Activated CD8-positive, alpha-beta memory T cell treated with anti-CD3 and anti-CD28 coated beads for 1 hour (primary cell): ENCODE measurements at places on chromosomes 4 and X.

GRCh38 chr4:82984459-82984858, 26.2 kb downstream of the LIN54 start:
- no peak for DNase-seq

- no peak for DNase-seq
Measured at GRCh38 chr4:156945532-156945931, 26.1 kb downstream of the PDGFC start.

GRCh38 chrX:48480142-48480541, 4.1 kb downstream of the FTSJ1 start:
- no peak for DNase-seq

DNA sequence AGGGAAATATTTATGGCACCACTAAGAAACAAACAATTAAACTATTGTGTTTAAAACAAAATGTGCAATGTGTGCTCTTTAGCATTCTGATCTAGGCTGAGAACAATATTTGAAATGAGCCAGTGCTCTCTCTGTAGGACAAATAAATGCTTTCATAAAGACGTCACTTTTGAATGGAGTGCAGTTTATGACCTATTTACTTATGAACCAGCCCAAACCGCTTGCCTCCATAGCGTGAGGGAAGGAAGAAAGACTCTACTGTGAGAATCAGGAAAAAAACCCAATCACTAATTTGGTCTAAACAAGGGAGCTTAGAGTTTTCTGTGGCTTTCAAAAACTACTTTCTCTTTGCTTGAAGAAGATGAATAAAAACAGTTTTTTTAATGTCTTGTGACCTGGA, 39.4 kb downstream of the SAT1 start:
- no peak for DNase-seq

GRCh38 chrX:72306851-72307645, 1.3 kb upstream of the CITED1 start:
- DNase-seq = no peak

GRCh38 chr4:110022457-110022856, 109.8 kb downstream of the EGF start:
- DNase-seq = no peak

DNA sequence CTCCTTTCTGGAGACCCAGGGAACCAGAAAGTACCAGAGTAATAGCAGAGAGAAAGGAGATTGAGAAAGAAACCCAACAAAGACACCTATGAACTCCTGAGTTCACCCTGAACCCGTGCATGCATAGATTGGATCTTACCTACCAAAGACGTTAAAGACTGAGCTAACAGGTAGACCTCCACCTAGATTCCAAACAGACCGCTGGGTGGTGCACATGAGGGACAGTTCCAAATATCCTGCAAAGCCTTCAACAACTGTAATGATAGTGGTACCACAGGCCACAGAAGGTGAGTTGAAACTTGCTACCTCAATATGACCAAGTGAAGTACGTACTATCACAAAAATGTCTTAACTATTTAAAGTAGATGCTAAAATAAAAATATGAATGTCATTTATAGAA, 34.0 kb upstream of the NR0B1 start:
- no peak for DNase-seq

DNA sequence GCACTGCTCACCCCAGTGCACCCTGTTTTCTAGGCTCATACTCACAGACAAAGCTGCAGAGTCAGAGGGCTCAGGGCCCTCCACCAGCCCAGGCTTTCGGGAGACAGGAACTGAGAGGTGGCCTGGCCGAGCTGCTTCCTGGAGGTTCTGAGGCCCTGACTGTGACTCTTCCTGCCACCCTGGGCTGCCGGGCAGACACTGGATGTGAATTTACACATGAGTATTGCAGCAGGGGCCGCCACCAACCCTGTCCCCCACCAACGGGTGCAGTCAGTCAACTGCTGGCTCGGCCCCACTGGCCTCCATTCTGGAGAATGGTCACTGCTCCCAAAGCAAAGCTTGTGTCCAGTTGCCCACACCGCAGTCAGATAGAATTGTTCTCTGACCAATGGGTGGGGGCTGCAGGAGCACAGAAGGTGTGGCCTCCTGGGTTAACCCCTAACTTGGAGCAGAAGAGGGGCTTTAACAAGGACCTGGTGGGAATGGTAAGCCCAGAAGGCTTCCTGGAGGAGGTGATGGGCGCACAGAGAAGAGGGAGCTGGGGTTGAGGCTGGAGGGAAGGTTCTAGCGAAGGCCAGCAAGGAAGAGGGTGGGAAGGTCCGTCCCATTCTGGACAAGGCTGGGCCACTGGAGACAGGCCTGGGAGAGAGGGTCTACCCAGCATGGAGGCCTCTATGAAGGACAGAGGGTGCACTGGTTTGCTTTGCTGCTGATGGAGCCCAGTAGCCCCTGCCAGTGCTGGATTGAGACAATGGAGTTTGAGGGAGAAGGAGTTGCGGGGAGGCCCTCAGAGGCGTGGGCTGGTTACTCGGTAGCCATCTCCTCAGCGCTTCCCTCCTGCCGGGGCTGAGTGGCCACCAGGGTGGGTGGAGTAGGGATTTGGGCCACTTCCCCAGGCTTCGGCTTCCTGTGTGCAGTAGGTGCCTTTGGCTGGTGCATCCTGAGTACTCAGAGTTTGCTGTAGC, 135.3 kb downstream of the CPZ start:
- no peak for DNase-seq

- DNase-seq = no peak
Measured at GRCh38 chr4:153784166-153784699, 4.7 kb downstream of the SFRP2 start.

DNA sequence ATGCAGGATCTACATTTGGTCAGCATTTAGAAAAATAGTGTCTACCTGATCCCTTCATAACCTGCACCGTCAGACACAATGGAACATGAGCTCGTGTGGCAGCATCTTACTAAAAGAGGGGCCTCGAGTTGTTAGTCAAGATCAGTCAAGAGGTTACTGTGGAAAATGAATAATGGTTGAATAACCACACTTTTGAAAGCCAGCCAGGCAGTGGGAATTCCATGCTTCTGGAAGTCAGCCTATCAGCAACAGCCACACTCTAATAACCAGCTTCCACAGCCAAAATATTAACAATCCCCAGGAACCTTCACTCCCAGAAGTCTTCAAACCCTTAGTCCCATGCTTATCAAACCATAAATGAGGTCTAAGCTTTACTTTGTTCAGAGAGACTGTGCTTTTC, 234.3 kb downstream of the HS3ST1 start:
- no peak for DNase-seq

GRCh38 chr4:75698963-75699228, 25.5 kb upstream of the USO1 start:
- no peak for DNase-seq

DNA sequence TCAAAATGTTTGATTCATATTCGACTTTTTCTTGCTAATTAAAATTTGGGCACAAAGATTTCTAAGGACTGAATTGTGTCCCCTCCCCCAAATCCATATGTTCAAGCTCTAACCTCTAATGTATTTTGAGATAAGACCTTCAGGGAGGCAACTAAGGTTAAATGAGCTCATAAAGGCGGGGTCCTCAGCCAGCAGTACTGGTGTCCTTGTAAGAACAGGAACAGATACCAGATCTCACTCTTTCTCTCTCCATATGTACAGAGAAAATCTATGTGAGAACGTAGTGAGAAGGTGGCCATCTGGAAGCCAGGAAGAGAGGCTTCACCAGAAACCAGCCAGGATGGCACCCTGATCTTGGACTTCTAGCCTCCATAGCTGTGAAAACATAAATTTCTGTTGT, 116.9 kb downstream of the VEGFC start:
- DNase-seq = no peak

GRCh38 chrX:140672840-140673731, 36.5 kb upstream of the LINC00632 start:
- no peak for DNase-seq

GRCh38 chr4:124631760-124632159, 80.8 kb downstream of the ANKRD50 start:
- DNase-seq = no peak

DNA sequence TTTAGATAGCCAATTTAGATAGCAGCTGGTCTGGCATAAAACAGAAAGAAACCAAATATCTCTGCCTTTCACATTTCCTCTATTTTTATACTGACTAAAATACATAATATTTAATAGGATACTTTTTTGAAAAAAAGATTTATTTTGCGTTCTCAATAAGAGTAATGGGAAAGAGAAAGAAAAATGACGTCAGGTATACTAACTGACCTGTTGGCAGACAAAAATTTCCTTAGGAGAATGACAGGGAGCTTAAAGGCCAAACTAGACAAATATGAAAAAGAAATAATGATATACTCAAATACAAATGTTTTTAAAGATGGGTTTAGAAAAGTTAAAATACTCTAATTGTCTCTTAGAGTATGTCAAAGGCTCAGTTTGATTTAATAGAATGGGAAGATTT, 309.4 kb upstream of the ADGRL3 start:
- DNase-seq = no peak

DNA sequence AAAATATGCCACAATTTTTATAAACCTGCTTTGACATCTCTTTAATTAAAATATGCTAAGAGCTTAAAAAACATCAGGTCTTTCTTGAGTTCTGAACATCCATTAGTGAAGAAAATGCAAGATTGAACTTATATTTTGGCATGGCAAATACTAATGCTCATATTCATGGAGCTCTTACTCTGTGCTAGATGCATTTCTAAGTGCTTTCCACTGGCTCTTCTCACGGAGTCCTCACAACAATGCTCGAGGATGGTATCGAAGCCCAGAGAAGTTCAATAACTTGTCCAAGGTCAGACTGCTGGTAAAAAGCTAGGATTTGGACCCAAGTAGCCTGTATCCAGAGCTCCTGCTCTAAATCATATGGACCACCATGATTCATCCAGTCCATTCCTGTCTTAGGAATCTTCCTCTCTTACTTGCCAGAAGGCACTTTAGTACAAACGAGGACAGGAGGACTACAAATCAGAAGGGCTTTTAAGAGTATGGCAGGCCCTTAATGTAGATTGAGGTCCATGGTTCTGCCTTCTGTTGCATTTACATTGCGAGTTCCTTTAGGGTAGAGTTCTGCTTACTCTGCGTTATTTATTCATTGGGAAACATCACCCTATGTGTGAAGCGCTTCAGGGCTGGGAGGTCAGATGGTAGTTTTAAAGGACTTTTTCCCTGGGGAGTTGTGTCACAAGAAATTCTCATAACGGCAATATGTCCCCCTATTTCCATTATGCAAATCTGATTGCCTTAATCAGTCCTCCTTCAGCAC, 199.2 kb downstream of the RASL11B start:
- DNase-seq = no peak

DNA sequence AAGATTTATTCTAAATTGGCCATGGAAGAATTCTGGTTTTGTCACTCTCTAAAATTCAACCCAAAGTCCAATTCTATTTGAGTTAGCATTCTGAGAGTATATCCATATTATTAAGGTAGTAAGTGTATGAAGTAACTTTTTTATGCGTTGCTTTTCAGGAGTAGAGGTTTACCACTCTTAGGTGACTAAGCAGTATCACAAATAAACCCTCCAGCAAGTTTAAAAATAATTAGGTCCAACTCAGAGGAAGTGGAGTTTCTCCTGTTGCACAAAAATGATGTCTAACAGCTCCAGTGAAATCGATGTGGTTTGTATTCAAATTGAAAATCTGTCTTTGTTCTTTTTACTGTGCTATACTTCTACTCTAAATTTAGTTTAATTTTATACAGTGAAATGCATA, 6.6 kb downstream of the SCML1 start:
- no peak for DNase-seq

DNA sequence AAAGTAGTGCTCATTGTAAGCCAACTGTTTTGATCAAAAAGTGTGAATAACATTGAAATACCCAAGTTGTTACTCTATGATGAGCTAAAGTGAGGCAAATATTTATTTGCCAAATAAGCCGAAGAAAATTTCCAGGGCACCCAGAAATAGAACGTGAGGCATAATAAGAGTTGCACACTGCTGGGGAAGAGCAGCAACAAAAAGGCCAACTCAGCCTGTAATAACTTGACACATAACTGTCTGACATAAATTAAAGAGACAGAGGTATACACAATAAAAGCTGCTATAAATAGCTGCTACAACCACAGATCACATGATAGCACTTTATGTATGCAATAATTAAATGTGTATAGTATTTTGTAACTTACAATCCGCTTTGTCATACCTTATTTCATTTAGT, 2.0 kb upstream of the ABCB7 start:
- no peak for DNase-seq

GRCh38 chr4:113823291-113823659, 61.7 kb upstream of the CAMK2D start:
- no peak for DNase-seq

DNA sequence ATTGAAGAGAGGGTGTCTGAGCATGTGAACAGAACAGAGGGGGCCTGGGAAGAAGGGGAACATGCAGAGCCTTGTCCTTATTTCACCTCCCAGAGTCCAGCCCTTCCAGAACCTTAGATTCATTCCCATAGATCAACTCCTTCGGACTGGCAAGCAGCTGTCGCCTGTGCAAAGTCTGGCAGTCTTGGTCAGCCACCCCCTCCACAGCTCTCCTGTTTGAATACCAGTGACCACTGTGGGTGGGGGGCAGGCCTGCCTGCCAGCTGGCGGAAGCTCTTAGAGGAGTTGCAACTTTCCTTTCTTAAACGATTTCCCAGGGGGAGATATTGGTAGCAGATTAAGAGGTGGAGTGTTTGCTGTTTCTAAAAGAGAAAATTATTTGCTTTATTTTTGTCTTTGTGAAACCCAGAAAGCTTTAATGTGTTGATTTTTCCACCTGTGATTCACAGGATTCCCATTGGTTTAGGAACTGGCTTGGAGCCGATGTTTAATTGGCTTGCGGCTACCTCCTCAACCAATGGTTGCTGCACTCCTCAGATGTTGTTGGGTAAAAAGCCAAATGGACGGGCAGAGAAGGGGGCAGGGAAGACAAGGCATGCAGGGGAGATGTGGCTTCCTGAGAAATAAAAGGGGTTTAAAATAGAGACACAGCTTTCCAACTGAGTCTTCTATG, 62.2 kb upstream of the PRPS1 start:
- DNase-seq = no peak

DNA sequence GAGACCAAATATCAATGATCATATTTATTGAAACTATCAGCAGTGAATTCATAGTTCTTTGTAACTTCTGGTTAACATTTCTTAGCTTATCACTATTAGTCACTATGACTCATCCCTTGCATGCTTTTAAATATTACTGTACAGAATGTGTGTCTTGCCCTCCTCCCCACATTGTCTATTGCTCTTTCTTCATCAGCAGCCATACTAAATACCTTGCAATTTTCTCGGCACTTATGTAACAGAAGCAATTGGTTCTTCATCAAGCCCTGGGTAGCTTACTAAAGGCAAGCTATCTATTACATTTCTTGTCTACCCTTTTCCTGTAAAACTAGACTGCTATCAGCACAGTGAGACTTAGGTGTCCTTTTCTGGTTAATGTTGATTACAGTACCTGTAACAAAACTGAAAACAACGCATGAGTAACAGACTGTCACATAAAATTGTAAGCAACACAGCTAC, 8.2 kb downstream of the KLHL4 start:
- DNase-seq = no peak

DNA sequence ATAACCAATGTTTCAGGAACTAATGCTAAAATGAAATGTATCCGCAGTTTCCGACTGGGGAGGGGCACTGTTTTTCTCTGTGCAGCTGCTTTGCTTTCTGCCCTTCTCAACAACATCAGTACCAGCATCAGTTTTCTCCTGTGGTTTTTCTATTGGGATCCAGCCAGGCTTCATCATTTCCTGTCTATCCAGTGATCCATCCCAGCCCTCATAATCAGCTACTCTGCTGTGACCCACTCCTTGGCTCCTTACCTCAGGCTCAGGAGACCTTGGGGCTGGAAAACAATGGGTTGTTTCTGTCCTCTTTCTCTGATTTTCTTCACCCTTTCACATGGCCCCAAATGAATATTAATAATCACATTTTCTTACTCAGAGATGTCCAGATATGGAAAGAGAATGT, 222.2 kb upstream of the DKK2 start:
- no peak for DNase-seq

GRCh38 chr4:92106816-92107215, 196.9 kb upstream of the GRID2 start:
- DNase-seq = no peak
